ENCODE measurements at places on chromosomes 16 and 17.
A peak's percentile ranks its signal among the peaks of the same experiment; 100 is the strongest.

DNA sequence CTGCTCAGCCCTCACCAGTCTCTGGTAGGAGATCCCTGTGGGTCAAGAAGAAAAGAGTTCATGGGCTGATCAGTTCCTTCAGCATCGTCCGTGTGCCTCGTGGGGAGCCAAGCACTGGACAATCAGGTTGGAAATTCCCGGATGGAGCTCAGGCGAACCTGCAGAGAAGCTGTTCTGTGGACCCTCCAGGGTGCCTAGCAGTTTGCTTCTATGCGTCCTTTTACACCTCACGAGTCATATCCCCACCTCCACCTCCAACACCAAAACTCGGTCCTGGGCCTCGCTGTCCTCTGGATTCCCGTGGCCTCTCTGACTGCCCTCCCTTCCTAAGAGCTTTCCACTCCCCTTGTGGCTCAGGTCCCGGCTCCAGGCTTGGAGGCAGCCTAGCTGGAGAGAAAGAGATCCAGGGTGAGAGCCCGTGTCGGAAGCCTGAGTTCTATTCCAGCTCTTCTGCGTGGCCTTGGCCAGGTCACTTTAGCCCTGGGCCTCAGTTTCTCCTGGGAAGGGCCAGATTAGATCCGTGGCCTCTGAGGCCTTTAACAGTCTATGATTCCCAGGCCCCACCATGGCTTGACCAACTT lies 26.2 kb upstream of the PIK3R6 start:
- DNase-seq: no peak

GRCh38 chr16:3878610-3879009 lies 1.9 kb downstream of the CREBBP start:
- no peak for DNase-seq

DNA sequence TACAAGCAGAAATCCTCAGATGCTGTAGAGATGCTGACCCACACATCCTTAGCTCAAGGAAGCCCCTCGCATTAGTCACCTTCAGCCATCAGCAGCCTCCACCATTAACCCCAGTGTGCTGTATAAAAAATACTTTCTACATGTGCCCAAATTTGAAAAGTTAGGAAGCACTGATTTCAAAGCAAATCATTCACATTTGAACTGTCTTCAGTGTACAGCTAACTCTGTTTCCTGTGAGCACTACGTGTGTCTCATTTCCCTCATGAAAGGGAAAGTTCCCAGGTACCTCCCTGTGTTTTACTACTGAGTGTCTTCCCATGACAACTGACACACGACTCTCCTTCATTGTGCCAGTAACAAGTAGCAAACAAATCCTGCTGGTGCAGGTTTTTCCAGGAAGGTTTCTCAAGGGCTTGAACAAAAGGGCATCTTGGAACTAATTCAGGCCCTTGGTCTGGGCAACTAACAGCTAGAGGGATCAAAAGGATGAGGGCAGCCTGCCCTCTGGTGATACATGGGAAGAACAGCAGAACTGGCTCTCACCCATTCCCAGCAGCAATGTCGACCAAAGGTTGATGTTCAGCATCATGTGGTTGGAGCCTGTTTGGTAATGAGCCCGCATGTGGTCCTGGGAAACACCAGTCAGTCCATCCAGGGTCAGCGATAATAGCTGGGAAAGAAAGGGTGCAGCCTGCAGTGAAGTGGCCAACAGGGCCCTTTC lies 4.0 kb downstream of the SLC35B1 start:
- DNase-seq: peak; percentile 28

GRCh38 chr17:61490540-61490975 lies 38.3 kb downstream of the TBX4 start:
- DNase-seq: peak; percentile 79

DNA sequence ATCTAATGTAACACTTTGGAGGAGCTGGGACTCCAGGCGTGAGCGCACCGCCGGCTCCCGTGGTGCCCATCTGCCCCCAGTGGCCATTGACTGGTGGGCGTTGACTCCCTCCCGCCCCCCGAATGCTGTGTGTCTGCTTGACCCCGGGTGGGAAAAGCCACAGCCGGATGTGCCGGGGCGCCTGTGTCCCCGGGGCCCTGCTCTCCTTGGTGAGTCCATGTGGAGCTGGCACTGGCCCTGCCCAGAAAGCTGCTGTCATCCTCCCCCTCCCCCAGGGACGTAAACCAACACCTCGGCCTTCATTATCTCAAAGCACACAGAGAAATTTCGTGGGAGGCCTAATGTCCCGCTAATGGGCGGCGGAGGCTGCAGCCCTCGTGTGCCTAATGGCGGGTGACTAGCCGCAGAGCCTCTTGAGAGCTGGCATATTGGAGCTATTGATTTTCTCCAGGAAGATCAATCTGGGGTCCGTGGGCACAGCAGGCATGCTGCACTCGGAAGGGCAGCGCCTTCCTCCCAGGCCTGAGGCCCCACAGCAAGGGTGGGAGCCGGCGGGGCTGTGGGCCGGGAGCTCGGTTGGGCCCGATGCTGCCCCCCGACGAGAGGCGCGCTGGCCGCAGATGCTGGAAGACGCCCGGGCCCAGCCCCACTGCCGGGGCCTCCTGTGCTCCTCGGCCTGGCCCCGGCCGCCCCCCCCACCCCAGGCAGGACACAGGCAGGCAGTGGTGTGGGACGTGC lies 4.0 kb upstream of the PERCC1 start:
- no peak for DNase-seq

All from GM03348 (cell line).